NCI-H1048 (cell line): ENCODE measurements at places on chromosomes 16 and 17.

GRCh38 chr17:34487626-34488025, 91.8 kb upstream of the TMEM132E start:
- no peak for DNase-seq

DNA sequence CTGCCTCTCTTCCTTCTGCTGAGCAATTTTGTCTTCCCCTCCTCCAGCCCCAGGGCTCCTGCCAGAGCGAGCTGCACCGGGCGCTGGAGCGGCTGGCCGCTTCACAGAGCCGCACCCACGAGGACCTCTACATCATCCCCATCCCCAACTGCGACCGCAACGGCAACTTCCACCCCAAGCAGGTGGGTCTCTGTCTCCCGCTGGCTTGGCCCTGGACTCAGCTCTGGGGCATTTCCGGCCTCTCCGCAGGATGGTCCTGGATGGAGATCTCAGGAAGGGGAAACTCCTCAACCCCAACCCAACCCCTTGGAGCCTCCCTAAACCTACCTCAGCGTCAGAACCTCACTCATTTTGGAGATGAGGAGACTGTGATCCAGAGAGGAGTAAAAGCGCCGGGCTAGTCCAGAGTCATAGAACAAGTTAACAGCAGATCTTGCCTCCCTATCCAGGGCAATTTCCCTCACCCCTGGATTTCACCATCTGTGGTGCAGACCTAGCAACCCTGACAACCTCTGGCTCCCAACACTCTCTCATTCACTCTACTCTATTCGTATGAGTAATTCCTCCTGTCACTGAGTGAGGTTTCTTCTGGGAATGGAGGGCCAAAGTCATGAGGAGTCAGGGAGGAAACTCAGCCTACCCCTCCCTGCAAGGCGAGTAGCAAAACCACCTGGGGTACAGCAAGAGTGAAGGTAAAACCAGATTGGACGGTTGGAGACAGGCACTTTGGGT, 10.8 kb downstream of the IGFBP4 start:
- DNase-seq = no peak

GRCh38 chr16:66372898-66373155, 6.3 kb downstream of the CDH5 start:
- DNase-seq = no peak

DNA sequence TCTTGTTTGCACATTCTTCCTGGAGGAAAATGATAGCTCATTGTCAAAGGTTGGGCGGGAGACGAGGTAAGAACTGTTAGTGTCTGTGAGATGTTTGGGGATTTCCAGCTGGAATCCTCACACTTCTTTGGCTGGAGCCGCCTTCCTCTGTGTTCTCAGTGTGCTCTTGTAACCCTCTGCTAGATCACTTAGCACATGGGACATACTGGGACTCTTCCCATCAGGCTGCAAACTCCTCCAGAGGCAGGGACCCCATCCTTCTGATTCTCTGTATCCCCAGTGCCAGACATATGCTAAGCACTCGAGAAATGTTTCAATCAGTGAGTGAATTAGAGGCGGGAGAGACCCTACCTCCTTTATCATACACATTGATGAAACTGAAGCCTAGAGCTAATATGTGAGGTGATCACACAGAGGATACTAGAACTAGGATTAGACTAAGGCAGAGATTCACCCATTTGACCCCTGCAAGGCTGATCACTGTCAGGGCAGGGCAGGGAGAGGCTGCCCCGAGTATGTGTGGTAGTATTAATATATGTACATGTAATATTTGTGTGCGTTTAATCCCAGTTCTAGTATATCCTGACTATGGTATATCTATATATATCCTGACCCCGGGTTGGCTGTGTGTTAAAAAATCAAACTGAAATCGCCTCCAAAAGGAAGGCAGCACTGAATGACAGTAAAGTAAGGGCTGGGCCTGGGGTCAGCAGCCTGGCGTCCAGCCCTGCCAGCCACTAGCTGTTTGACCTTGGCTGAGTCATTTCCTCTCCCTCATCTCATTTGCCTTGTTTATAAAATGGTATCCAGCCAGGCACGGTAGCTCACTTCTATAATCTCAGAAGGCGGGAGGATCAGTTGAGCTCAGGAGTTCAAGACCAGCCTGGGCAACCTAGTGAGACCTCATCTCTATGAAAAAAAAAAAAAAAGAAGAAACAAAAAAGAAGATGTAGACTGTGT, 75.5 kb upstream of the TBX2 start:
- no peak for DNase-seq

DNA sequence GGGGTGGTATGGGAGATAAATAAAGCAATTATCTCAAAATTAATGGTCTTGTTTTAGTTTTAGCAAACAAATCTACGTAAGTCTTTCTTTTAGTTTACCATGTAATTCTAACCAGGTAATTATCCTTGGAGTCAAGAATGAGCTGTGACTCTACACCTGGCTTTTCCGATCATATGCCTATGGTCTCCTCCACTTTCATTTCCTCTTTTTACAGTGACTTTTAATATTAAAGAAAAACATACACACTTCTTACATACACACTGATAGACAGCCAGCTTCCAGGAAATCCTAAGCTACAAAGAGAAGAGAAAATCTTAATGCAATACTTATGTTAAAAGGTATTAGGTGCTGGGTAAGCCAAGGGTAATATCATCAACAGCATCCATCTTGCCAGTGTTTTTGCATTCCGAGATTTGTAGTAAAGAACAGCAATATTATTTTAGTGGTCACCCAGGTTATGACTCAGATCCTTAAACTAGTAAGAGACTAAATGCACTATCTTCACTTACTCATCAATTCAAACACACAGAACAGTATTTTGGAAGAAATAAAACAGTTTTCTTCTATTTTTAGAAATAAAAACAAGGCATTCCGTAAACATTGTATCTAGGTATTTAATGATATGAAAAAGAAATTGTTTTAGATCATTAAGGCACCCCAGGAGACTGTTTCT, 4.4 kb upstream of the IRX5 start:
- no peak for DNase-seq

DNA sequence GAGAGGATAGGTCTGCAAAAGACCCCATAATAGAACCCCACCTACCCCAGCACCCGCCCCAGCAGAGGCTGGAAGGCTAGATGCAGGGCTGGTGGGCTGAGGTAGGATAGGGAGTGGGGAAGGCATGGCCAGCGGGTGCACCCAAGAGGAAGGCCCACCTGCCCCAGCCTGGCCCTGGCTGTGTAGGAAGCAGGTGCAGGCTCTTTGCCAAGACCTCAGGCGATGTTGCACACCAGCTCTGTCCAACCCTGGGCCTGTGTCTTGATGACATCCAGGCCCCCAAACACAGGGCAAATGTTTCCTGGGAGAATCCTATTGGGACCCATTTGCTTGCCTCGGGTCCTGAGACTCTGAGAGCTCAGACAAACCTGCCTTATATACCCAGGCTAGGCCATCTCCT, 12.2 kb downstream of the UNC119 start:
- DNase-seq = no peak

DNA sequence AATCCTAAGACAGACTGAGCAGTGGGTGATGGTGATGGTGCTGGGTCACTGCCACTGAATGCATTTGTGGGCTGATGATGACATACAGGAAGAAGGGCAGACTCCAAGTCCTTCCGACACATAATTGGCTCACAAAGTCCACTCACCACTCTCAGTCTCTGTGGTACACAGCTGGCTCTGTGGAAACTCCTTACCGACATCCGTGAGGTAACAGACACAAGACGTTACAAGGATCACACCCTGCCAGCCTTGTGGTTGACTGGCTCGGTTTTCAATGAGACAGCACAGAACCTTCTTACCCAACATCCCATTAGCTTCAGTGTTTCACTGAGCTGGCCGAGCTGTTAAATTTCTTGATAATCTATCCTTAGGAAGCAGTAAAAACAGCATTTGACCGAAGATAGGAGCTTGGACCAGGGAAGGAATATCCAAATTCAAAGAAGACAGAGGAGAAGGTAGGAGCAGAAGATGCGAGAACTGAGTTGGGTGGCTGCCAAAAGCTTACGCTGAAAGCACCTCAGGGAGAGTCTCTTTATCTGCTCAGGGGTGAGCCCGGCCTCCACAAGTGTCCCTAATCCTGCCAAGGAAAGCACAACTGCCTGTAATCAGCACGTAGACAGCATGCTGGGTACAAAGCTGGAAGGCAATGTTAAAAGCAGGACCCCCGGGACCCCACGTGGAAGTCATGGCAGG, 5.5 kb upstream of the MXRA7 start:
- DNase-seq = no peak

DNA sequence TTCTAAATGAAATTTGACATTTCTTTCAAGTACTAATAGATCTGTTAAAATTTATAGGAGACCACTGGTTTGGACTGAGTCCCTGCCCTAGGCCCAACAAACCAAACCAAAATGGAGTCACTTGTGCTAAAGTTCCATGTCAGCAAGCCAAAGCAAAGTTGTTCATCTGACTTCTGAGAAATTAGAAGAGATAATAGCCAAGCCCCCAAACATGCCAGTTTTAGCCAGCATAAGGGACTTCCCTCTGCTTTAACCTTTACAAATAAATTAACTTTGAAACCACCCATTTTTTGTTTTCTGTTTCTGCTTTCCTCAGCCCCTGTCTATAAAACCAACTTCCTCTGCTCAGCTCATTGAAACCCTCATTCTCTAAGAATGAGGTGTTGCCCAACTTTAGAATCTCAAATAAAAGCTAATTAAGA, 18.9 kb downstream of the CDR2 start:
- no peak for DNase-seq

DNA sequence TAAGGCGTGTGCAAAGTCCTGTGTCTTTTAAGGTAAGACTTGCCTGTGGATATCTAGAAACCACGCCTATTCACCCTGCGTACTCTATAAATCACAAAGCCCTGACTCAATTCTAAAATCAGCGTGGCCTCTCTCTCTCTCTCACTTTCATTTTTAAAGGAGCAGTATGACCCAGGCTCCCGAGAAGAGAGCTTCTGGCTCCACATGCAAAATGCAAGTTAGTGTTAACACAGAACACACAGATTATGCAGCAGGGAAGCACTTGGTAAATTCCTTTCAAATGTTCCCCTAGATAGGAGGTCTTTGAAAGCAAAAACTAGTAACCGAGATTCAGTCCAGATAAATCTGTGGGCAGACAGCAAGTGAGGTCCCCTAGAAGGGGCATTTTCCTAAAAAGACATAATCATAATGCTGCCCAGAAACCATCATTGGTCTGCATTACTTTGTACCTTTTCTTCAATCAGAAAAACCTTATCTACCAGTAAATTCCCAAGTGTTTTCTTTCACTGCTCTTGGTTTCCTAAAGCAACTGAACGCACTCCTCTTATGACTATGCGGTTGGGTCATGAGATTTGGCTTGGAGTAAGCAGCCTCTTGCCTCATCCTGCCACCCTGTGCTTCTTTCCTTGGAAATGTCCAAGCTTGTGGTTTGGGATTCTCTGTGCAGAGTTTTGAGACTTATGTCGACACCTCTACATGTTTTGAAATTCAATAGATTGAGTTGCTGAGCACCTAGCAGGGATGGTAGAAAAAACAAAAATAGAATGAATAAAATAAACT, 31.7 kb upstream of the KCNJ2 start:
- no peak for DNase-seq

DNA sequence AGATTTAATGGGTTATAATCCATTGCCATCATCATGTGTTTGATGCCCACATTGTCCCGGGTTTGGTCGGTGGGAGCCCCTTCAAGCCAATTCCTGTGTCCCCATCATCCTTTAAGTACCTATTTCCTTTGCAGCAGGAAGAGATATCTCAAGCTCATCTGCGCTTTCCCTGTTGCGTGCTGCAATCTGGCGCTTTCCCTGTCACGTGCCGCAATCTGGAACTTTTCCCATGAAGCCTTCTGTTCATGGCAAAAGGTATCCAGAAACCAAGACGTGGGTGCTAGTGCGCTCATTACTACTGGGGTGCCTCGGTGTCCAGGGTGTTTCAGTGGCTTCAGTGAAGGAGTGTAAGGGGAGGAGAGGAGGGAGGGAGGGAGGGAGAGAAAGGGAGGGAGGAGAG, 174.6 kb upstream of the ZNF469 start:
- DNase-seq = no peak

GRCh38 chr17:5758651-5759050, 174.3 kb upstream of the NLRP1 start:
- DNase-seq = peak; percentile 22

DNA sequence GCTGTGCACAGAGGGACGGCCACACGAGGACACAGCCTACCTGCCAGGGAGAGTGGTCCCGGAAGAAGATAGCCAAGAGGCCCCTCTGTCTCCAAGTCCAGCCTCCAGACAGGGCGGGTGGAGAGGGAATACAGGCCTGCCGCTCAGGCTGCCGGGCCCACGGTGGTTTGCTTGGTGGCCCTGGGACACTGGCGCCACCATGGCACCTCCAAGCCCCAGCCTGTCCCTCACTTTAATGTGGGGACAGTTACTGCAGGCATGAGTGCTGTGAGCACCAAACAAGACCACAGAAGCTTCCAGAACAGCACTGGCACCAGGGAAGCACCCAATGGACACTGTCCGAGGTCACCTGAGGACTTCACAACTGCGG, 22.0 kb upstream of the CHMP6 start:
- no peak for DNase-seq

DNA sequence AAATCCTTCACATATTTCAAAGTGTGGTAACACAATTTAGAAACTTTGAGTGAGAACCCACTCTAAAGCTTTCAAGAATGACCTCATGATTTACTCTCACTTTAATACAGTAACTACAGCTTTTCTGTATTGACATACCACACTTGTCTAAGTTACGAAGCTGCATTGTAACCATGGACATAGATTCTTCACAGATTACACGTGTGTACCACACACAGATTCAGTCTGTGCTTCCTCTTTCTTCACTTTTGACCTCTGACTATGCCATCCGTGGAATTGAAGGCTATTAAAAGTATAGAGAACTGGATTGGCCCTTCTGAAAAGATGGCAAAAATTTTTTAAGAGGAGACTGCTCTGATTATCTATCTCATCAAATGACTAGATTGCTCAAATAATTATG, 172.7 kb downstream of the TANC2 start:
- no peak for DNase-seq

DNA sequence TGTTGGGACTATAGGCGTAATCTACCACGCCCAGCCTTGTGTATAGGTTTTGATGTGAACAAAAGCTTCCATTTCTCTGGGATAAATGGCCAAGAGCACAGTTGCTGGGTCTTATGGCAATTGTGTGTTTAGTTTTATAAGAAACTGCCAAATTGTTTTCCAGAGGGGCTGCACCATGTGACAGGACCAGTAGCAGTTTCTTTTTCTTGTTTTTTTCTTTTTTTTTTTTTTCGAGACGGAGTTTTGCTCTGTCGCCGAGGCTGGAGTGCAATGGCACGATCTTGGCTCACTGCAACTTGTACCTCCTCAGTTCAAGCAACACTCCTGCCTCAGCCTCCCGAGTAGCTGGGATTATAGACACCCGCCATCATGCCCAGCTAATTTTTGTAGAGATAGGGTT, 34.3 kb upstream of the CBX4 start:
- DNase-seq = no peak
